DMS153 (cell line): ENCODE measurements at places on chromosomes 11 and 22.

- no peak for DNase-seq
These were observed at the start of gene OR51I2 for GRCh38 chr11:5449023-5449422. Gene OR51I2, plus strand, starts transcription at chr11:5449323. Its CDS starts 4,166 bp downstream, at chr11:5453489.

DNA sequence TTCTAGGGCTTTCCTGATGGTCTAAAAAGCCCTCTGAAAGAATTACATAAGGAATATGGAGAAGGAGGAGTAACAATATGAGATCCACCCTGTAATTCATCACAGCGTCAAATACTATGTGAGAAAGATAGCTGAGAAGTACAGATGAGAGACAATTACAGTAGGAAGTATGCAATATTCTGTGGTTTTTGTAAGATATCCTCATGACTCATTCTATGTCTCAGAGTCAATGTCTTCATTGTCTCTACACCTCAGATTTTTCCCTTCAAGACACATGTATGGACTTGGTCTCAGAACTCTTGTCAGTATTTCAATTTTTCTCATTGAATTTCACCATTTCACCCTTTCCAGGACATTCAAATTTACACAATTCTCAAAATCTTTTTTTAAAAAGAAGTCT is 343.3 kb upstream of the CTSC start:
- no peak for DNase-seq

GRCh38 chr11:36153551-36153950 is 135.7 kb downstream of the COMMD9 start:
- DNase-seq: no peak

- DNase-seq: no peak
These were observed 34.2 kb downstream of the PHF21B start for GRCh38 chr22:44975427-44976262.

GRCh38 chr11:10360835-10361234 is 56.0 kb downstream of the ADM start:
- no peak for DNase-seq

DNA sequence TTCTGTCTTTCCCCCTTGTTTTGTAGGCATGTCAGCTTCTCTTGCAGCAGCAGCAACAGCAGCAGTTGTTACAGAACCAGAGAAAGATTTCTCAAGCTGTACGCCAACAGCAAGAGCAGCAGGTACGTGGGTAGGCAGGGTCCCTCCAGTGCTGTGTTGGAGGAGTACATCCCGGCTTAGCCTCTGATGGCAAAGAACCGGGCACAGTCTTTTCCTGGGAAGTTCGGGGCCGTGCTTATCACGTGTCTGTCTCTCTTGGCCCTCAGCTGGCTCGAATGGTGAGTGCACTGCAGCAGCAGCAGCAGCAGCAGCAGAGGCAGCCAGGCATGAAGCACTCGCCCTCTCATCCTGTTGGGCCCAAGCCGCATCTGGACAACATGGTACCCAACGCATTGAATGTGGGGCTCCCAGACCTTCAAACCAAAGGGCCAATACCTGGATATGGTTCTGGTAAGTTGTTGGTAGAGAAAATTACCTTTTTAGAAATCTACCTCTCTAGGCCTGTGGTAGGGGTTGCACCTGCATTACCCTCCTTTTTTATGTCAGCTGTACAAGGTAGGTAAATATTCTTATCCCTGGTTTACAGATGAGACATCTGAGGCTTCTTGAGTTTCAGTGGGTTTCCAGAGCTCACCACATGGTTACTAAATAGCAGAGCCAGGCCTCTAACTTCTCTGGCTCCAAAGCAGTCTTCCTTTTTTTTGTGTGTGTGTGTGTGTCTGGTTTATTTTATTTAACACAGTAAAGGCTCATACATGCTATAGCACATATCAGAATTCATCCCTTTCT is 45.2 kb upstream of the ADSL start:
- no peak for DNase-seq

GRCh38 chr11:6530848-6531247 is 33.8 kb downstream of the DNHD1 start:
- no peak for DNase-seq

GRCh38 chr11:120834686-120835210 is 189.2 kb upstream of the TBCEL start:
- DNase-seq: no peak

- DNase-seq: no peak
These were observed 203.3 kb downstream of the MAML2 start for GRCh38 chr11:96139691-96140090.

GRCh38 chr11:67371189-67371910 is 2.0 kb downstream of the CLCF1 start:
- no peak for DNase-seq

DNA sequence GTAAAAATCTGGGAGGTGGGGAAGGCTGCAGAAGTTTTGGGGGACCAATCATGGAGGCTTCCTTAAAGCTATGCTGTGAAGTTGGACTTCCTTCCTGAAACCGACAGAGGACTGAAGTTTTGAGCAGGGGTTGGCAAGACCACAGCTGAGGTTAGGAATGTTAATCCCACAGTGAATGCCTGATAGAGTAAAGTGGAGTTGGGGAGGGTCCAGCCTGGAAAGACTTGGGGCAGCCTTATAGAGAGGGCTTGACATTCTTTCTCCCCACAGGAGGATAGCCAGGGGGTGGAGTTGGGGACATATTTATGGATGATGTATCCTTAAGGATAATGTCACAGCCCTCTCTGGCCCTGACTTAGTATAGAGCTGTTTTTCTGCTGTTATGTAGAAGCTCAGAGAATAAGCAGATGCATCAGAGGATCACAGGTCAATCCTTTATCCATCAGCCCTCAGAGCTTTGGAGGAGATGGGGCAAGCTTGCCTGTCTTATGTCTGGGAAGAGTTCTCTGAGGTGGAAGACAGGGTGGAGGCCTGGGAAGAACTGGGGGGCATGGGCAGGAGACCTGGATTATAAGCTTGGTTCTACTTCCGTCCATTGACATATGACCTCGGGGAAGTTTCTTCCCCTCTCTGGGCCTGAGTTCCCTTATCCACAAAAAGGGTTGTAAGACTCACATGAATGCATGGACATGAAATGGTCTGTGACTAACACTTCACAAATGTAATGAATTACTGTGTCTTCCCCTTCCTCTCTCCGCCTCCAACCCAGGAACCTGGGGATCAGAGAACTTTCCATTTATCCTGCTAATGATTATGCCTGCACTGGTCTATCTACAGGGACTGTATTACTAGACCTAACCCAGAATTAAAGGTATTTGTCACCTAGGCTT is 317.8 kb downstream of the MIAT start:
- no peak for DNase-seq

GRCh38 chr11:97754976-97755375 is 1265.8 kb upstream of the CNTN5 start:
- DNase-seq: no peak

DNA sequence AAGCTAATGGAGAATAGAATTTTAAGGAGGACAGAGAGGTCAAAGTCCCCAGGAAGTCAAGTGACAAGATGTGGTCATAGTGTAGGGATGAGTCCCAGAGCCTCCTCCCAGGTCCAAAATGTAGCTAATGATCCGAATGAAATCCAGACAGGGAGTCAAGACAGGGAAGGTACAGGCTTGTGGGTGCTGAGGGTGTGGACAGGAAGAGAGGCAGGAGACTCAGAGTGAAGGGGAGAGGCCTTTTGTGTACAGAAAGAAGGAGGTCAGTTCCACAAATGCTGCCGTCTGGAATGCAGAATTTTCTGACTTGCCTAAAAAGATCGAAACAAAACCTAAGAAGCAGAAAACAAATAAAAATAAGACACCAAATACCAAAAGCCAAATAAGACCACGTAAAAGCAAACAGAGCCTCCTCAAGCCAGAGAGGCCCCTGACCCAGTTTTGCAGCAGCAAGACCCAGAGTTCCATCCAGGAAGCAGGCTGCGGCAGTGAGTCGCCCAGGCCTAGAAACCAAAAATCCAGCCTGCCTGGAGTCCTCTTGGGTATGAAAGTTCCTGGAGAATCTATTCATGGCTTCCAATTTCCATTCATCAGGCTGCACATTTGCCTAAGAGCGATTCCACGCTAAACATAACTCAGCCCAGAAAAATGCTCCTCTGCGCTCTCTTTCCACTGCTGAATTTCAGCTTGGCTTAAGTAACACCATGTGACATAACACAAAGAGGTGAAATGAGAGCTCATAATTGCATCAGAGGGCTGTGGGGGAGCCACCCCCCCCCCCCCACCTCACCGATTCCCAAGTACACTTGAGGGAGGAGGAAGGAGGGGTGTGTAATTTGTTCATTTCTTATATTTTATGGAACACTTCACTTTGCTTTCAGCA is 71.2 kb downstream of the KIRREL3 start:
- peak; percentile 17 for DNase-seq

GRCh38 chr11:2531277-2531986 is 86.6 kb downstream of the KCNQ1 start:
- no peak for DNase-seq

DNA sequence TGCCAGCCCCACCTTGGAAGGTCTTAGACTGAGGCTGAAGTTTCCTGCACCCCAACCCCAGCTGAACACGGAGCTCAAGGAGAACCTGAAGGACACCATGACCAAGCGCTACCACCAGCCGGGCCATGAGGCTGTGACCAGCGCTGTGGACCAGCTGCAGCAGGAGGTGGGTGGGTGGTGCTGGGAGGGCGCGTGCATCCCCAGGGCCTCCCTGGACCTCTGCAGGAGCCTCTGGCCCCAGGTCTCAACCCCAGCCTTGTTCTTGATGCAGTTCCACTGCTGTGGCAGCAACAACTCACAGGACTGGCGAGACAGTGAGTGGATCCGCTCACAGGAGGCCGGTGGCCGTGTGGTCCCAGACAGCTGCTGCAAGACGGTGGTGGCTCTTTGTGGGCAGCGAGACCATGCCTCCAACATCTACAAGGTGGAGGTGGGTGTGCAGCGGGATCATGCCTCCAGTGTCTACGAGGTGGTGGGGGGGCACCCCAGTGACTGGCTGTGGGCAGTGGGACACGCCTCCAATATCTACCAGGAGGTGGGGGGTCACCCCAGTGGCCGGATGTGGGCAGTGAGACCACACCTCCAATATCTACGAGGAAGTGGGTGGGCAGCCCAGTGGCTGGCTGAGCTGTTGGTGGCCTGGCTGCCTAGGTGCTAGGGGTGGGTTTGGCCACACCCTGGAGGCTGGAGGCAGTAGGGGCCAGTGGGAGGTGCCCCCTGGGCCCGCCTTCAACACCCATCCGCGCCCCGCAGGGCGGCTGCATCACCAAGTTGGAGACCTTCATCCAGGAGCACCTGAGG is 4.6 kb downstream of the CD151 start:
- DNase-seq: no peak

GRCh38 chr22:27797520-27798391 is 3.8 kb downstream of the MN1 start:
- DNase-seq: no peak

- peak; percentile 56 for DNase-seq
These were observed 2.3 kb downstream of the PRSS23 start for GRCh38 chr11:86802601-86803051.

- peak; percentile 32 for DNase-seq
These were observed 1.9 kb upstream of the RFPL3 start for GRCh38 chr22:32355760-32356159.
